ENCODE measurements at places on chromosomes 6 and 20.

DNA sequence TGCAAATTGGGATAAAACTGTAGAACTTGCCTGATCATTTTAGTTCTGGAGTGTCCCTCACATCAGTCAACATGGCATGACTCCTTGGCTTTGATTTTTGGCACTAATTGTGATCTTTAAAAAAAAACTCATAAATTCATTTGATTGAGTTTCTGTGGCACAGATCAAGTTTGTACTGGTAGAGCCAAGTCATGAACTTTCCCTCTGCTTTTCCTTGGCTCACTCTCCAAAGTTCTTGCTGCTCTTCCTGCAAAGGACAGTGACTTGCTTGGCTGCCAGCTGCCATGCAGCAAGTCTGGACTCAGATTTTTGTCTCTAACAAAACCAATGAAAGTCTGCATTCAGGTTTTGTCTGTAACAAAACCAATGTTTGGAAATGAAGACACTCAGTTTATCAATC, 115.5 kb downstream of the RFX6 start:
- DNase-seq, result no peak

GRCh38 chr6:83062225-83062624, 3.4 kb downstream of the UBE3D start:
- no peak for DNase-seq

DNA sequence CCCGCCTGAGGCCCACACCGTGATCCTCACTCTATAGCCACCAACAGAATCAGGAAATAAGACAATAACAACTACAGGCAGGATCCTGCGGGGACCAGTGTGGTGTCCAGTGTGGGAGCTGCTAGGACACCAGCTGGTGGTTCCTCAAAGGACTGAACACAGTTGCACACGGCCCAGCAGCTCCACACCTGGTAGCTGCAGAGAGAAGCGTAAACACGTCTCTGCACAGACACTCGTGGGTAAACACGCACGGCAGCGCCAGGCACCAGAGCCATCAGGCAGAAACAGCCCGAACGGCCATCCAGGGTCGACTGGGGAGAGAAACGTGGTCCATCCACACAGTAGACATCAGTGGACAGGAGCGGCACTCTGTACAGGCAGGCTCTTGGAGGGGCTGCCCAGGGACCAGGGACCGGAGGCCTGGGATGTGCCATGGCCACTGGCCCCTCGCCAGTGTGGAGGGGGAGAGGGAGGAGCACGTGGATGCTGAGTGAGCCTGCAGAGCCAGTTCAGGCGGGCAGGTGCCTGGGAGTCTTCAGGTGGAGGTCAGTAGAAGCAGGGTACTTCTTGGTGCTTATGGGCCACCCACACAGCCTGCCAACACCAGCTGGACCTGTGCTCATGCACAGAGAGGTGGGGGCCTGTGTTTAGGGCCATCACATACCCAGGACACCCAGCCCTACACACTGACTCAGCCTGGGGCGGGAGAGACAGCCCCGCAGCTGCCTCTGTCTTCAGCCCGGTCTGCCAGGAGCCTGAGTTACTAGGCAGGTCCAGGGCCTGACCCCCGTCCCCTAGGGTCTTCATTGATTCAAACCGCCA, 7.4 kb upstream of the LAMA5 start:
- no peak for DNase-seq

DNA sequence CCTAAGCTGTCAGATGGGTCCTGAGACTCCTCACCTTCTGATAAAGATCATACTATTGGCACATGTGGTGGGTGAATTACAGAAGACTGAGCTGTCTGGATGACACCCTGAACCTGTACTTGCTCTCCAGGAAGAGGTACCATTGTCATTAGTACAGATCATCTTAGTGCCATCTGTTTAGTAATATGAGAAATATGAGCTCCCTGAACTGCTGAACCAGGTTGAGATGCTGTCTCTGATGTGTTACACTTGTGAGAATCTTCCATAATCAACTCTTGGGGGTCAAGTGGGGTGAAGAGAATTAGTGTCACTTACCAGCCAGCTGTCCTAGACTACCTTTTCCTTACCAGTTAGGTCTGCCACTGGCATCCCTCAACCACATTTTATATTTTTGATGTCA, 531.0 kb downstream of the EPHA7 start:
- DNase-seq, result no peak

- DNase-seq, result no peak
These were observed 170.9 kb upstream of the STXBP5 start for GRCh38 chr6:147033267-147033666.

DNA sequence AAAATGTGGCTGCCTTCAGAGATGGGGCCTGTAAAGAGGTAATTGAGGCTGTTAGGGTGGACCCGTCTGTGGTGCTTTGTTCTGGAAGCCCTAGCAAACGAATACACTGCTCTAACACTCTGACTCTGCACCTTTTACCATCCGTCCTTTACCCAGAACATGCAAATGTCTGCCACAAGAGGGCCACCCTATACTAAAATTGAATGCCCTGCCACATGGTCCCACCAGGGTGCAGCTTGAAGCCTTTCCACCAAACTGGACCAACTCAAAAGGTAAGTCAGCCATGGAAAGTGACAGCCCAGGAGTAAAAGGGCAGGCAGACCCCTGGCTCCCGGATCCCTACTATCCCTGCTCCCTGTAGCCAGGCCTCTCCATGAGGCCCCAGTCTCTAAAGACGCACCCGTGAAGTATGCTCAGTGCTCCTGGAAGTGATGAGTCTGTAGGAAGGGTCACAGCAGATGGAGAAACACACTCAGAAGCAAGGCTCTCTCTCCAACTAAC, 5.8 kb upstream of the BFSP1 start:
- DNase-seq, result peak; percentile 87

- DNase-seq, result no peak
These were observed 28.3 kb downstream of the UST start for GRCh38 chr6:148775161-148775560.

DNA sequence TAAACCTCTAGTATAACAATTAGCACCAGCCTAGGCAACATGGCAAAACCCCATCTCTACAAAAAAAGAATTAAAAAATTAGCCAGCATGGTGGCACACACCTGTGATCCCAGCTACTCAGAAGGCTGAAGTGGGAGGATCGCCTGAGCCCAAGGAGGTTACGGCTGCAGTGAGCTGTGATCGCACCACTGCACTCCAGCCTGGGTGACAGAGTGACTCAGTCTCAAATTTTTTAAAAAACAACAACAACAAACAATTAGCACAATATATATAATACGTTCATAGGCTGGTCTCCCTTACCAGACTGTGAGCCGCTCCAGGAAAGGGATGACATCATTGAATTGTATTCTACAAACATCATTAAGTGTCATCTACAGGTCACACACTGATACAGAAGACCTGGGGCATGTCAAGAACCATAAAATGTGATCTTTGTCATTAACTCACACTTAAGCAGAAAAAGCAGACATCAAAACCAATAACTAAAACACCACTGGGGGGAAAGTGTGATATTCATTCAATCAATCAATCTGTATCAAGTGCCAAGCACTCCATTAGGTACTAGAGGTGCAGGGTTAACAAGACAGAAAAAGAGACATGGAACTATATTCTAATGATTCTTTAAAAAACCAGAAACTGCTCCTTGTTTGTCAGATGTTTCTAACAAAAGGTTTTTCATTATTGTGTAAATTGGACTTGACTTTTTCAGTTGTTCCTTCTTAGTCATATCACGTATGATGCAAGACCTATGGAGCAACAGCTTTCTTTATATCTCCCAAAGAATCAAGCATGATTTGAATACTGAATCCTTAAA, 17.8 kb downstream of the MAP3K5 start:
- DNase-seq, result no peak

DNA sequence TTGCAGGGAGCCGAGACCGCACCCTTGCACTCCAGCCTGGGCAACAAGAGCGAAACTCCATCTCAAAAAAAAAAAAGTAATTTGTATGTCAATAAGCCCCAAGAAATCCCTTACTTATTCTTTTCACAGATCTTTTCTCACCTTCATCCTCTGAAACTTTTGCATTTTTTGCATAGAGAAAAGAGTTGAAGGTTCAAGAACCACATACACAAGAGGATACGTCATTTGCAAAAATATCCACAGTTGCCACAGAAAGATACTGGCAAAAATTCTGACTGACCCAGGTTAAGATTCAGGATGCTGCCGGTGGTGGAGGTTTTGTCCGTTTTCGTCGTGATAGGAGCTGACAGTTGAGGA, 94.5 kb downstream of the ZMYND8 start:
- no peak for DNase-seq

GRCh38 chr6:57017069-57017468, 29.4 kb upstream of the KIAA1586 start:
- no peak for DNase-seq

DNA sequence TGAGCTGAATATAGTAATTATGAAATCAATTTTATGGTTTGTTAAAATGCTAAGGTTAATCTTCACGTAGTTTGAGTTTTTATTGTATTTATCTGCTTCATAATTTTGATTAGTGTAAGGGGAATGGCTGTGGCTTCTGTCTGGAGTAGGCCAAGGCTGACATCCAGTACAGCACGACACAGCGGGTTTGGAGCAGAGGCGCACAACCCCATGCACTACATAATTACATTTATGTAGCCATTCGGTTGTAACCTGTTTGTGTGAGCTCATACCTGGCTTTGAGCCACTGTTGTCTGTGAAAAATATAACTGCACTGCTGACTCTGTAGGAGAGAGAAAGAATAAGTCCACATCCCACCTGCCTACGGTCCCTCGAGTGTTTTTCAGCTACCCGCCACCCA, 615.5 kb downstream of the EYS start:
- no peak for DNase-seq

GRCh38 chr20:47054945-47055344, 160.3 kb downstream of the EYA2 start:
- DNase-seq, result peak; percentile 33

Measured in Caco-2 (cell line).